Stimulated activated CD8-positive, alpha-beta memory T cell treated with anti-CD3 and anti-CD28 coated beads, Interleukin-4, amount 100 ng/mL, for 4 hours (primary cell): ENCODE measurements at places on chromosomes 6 and 20.

DNA sequence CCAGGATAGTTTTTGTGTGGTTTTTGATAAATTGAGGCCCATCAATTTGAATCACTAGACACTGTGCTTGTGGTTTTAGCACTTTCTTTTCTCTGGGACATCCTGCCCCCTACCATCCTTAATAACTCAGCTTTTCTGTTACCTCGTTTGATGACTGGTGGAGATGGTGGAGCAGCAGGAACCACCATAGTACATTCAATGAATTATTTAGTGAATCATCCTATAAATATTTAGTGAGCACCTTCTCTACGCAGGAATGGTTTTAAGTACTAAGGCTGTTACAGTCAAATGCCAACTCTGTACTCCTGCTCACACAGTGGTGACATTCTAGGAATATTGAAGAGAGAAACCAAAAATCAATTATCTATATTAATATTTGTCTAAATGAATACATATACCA is 585.2 kb downstream of the HAO1 start:
- no peak for DNase-seq

- no peak for DNase-seq
These were observed 72.3 kb upstream of the IFNGR1 start for GRCh38 chr6:137291441-137291840.

DNA sequence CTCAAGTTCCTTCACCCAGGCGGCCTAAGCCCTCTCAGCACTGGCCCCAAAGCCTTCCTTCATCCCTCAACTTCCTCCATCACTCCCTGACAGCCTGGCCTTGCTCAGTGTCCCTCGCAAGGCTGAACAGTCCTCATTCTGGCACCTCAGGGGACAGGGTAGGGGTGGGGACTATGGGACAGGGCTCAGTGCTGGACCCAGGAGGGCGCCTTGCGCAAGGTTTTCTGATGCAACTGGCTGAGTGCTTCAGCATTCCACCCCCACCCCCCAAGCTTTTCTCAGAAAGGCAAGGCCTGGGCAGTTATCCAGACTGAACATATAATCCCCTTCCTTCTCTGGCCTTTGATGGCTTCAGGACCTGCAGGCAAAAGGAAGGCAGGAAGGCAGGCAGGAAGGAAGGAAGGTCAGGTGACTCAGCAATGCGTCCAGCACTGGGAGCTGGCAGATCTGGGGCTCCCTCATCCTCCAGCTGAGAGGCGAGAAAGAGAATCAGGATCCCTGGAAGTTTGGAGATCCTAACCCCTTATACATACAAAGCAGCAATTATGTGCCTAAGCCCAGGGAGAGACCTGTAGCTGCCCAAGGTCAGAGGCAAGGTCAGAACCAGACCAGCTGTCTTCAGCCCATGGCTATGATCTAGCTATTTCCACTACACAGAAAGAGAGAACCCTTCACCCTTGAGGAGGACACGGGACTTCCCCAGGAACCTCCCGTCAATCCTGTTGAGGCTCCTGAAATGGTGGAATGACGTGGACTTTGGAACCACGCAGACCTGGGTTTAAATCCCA is 8.6 kb upstream of the TRIB3 start:
- no peak for DNase-seq

- no peak for DNase-seq
These were observed 88.3 kb downstream of the DTNBP1 start for GRCh38 chr6:15574486-15574885.

- DNase-seq = no peak
These were observed 515.6 kb downstream of the KIF16B start for GRCh38 chr20:16057651-16058050.

DNA sequence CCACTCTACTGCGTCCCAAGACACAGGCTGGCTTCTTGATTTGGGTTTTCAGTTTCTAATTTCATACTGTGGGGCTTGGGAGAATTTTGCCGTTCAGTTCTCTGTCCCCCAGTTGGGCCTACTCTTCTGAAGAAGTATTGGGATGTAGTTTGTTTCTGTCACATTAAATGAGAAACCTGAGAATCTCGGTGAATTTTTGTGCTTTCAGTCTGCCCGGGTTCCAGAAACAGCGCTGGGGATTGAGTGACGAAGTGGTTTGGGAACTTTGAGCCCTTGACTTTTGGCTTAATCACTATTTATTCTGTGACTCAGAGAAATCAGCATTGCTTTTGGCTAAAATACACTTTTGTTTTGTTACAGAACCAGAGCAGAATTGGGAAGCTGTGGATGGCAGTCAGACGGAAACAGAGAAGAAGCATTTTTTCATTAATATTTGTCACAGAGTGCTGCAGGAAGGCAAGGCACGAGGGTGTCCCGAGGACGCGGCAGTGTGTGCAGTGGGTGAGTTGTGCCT is 74.0 kb downstream of the IGF2R start:
- no peak for DNase-seq

GRCh38 chr6:53300656-53301551 is 47.8 kb downstream of the ELOVL5 start:
- DNase-seq = no peak

GRCh38 chr6:24606200-24606930 is 39.6 kb downstream of the KIAA0319 start:
- DNase-seq = no peak

GRCh38 chr6:17265570-17265969 is 15.6 kb upstream of the RBM24 start:
- no peak for DNase-seq

- no peak for DNase-seq
These were observed 32.3 kb upstream of the XRN2 start for GRCh38 chr20:21270806-21271205.

GRCh38 chr6:24382220-24382540 is 20.6 kb upstream of the MRS2 start:
- DNase-seq = no peak

DNA sequence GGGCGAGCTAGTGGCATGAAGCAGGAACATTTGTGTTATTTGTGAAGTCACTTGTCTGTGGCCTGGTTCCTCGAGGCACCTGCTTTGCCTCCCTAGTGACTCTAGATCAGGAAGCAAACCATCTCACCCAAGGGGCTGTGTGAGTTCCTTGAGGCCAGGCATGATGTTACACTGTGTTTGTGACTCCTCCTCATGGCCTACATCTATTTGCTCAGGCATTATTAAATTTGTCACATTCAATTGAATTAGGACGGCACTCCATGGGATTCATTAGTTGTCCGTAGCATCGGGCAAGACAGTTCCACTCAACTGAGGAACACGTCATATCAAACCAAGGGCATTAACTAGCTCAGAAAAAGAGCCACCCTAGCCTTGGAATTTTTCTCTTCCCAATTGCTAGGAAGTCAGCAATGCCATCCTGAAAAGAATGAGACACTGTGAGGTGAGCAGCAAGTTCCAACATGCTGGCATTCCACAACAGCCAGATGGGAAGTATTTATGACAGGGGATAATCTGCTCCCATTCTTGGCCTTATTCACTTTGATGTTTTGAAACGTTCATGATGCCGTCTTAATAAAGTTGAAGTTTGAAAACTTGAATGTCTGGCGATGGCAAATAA is 17.2 kb downstream of the TMEM200A start:
- no peak for DNase-seq

GRCh38 chr6:93398723-93399122 is 20.6 kb downstream of the EPHA7 start:
- no peak for DNase-seq

DNA sequence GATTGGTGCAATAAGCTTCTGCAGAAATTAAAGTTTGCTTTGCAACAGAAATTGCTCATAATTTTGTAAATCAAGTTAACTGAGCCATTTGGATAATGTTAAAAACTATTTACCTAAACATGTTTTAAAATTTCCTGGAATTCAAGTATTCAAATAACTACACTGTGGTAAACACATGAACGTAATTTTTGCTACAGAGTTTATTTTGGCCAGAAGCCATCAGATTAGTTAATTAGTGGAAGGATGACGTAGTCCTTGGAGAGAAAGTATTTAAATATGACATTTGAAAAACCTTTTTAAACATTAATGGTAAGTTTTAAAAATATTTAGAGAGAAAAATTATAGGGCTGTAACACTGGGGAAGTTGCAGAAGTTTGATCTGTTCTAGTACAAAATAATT is 121.2 kb upstream of the UST start:
- DNase-seq = no peak

GRCh38 chr6:139912735-139913400 is 538.4 kb upstream of the CITED2 start:
- DNase-seq = no peak

- DNase-seq = no peak
These were observed 167.2 kb downstream of the ARID1B start for GRCh38 chr6:156944412-156944811.
